ENCODE measurements at places on chromosomes 16 and 17.

- peak; percentile 17 for DNase-seq
Observed at GRCh38 chr16:14497245-14498082, 132.6 kb downstream of the PARN start.

GRCh38 chr17:35766903-35767510 is 6.3 kb downstream of the C17orf50 start:
- DNase-seq, result no peak

DNA sequence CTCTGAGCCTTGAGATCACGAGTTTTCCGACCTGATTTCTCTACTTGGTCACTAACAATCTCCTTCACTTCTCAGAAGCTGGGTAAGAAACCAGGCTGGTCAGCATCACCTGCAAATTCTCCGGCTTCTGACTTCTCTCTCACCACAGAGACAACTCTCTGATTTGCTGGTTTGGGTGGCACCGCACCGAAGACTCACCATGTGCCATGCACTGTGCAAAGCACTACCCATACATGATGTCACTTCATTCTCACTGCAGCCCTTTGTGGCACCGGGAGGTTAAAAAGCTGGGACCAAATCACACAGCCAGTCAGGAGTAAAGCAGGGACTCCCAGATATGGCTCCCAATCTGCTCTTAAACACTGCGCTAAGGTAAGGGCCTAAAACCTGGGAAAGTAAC is 647 bp downstream of the VAC14 start:
- no peak for DNase-seq

- DNase-seq, result no peak
Observed at GRCh38 chr16:57538235-57538721, 1.9 kb upstream of the CCDC102A start.

GRCh38 chr17:34902831-34903547 is 58.3 kb downstream of the CCT6B start:
- no peak for DNase-seq

DNA sequence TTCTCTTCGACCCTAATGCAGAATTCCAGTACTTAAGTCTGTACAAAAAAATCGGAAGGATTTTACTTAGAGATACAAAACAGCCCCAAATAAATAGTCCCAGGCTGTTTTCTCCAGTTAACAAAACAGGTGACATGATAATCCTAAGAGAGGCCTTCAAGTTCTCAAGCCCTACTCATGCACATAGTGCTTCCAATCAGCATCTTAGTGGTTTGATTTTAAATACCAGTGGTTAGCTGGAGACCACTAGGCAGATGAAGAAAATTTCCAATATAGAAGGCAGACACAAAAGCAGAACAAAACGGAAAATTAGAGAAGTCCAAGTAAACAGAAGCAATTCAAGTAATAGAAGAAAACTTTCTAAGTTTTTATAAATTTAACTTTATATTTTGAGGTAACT is 5.2 kb upstream of the OR4D2 start:
- no peak for DNase-seq

DNA sequence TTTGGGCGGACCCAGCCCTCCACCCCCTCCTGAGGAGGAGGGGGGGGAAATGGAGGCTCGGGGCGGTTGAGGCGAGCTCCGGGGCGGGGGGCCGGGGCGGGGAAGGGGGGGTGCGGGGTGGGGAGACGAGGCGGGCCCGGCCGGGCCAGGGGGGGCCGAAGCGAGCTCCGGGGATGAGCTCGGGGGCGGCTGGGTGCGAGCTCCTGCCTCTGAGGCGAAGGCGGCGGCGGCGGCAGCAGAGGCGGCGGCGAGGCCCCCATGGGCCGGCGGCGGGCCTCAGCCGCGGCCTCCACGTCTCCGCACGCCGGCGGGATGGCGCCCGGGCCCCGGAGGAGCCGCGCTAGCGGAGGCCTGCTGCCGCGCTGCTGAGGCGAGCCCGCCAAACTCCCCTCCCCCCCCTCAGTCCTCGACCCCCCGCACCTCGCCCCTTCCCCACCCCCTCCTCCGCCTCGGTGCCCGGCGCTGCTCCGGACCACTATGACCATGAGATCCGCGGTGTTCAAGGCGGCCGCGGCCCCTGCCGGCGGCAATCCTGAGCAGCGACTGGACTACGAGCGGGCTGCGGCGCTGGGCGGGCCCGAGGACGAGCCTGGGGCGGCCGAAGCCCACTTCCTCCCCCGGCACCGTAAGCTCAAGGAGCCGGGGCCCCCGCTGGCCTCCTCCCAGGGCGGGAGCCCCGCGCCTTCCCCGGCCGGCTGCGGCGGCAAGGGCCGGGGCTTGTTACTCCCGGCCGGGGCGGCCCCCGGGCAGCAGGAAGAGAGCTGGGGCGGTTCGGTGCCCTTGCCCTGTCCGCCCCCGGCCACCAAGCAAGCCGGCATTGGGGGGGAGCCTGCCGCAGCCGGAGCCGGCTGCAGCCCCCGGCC is 596 bp downstream of the MSL1 start:
- DNase-seq, result no peak

- no peak for DNase-seq
Observed at GRCh38 chr17:41992576-41992975, 24.7 kb downstream of the DNAJC7 start.

DNA sequence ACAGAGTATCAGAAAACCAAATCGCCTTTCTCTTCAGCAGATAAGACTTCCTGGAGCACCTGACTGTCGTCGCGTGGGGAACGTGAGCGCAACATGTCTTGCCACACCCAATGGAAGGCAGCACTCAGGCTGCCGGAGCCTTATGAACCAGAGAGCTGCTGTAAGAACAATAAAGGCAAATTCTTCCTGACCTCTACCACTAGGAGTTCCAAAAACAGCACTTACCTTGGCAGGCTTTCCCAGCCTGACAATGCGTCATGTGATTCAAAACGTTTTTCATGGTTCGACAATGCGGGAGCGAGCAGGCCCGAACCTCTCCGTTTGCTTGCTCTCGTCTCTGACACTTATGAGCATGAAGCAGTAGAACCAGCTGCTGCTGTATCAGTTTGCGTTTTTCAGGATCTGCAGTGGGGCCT is 75.8 kb upstream of the TRAP1 start:
- no peak for DNase-seq

DNA sequence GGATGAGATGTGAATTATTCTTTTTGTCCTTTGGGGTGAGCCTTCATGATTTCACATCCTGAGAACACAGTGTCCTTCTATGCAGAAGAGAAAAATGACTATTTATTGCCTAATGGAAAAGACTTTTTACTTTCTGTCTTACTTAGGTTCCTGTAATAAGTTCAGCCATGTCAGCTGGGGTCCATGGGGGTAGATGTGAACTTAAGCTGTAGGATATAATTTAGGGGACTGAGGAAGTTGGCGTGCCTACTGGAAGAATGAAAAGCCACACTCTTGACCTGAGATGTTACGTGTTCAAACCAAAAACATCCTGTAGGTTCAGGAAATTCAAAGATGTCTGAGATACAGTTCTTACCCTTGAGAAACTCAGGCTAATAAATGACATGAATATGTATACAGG is 660.5 kb downstream of the TOX3 start:
- DNase-seq, result no peak

DNA sequence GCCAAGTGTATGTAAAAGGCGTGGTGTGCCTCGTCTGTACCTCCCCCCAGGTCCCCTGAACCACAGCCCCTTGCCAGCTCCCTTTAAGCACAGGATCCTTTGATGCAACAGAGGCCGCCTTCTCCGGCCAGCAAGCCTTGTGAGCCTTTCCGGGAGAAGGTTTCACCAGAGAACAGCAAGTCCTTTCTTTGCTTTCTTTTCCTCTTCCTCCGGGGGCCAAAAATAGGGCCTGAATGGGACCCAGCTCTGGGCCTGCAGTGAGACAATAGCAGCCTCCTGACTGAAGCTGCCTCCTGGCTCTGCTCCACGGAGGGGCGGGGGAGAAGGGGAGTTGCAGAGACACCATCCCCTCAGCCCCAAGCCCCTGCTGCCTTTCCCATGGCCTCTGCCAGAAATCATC is 9.0 kb downstream of the ADGRG1 start:
- DNase-seq, result peak; percentile 40

- DNase-seq, result no peak
Observed at GRCh38 chr17:50481648-50482047, 3.0 kb downstream of the RSAD1 start.

DNA sequence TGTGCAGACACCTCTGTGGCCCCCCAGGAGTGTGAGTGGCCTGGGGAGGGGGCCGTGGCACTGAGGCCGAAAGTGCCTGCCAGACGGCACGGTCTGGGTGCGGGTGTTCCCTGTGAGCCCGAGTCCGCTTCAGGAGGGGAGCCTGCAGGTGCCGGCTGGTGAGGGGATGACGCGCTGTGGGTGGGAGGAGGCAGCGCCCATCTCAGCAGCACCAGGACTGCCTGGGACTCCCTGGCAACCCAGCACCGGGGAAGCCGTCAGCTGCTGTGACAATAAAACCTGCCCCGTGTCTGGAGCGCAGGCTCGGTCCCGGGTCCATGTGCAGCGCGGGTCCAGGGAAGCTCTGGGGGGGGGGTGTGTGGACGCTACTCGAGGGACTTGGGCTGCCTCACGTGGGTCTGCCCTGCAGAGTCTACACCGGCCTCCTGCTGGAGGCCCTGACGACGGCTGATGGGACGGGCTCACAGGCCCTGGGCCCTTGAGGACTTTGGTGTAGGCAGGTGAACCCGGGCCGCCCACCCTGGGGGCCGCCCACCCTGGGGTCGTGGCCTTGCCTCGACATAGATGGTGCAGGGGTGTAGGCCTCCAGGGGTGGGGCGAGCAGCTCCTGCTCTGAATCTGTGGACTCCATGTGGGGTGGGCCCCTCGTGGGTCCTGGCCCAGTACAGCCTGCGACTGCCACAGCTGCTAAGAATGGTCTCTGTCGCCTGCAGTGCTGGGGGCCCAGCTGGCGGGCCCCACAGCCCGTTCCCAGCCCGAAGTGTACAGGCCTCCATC is 5.9 kb upstream of the RAB40C start:
- no peak for DNase-seq

GRCh38 chr17:34259146-34259545 is 4.1 kb downstream of the CCL2 start:
- DNase-seq, result no peak

GRCh38 chr17:70206361-70207010 is 37.2 kb downstream of the KCNJ2 start:
- DNase-seq, result no peak

- DNase-seq, result no peak
Observed at GRCh38 chr16:78628461-78629045, 529.1 kb downstream of the WWOX start.

GRCh38 chr16:4140652-4141051 is 24.4 kb upstream of the ADCY9 start:
- DNase-seq, result no peak

- DNase-seq, result no peak
Observed at GRCh38 chr16:4257646-4258556, 14.9 kb downstream of the TFAP4 start.

DNA sequence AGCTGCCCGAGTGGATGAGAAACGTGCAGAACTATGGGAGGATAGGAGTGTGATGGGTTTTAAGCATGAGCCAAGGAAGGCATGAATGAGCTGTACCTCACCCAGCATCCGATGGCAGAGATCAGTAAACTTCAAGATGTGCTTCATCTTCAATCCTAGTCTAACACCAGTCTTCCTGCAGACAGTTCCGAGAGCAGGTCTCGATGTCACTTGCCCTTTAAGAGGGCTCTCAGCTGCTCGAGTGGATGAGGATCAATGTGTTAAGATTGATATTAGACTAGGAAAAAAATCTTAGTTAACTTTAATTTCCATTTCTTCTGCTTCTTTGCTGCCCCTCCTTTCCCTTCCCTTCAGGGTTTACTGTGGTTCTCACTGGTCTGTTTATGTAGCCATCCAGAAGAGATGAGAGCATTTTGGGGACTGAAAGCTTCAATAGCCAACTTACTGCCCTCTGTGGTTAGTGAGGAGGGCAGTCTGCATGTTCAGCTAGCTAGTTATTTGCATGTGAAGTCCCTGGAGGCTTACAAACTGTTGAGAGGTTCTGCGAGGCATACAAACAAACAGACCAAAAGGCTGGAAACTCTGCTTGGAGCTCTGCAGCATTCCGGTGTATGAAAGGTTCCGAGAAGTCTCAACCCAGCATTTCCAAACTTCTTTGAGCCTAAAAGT is 15.3 kb downstream of the KLHL36 start:
- DNase-seq, result no peak

DNA sequence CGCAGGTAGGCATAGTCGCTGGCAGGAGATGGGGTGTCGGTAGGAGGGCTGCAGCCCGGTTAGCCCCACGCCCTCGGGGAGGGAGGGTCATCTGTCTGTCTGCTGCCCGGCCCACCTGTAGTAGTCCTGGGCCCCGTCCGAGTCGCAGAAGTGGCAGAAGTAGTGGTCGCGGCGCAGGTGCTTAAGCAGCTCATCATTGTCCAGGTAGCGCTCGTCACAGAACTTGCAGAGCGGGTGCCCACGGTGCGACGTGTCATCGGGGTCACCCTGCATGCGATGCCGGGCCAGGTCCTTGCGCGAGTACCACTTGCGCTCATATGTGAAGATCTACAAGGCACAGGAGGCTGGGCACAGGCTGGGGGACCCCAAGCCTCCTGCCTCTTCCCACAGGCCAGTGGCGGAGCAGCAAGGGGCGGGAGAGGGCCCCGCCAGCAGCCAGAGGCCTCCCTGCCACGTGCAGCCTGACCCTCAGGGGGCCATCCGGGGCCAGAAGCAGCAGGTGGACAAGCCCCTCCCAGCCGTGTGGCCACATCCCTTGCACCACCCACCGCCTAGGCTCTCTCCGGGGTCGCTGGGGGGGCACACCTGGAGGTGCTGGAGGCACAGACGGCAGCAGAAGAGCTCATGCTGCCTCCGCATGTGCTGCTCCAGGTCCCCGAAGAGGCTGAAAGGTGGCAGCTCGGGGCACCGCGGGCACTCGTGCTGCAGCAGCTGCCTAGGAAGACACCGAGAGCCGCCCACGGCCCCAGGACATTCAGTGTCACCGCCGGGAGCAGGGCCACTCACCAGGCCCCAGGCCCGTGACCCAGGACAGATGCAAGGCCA is 7.0 kb downstream of the ZNF598 start:
- DNase-seq, result no peak

GRCh38 chr16:2357331-2357730 is 16.8 kb upstream of the ABCA3 start:
- DNase-seq, result no peak

GRCh38 chr17:39270923-39271322 is 45.2 kb upstream of the STAC2 start:
- DNase-seq, result no peak

GRCh38 chr16:85199069-85199725 is 86.9 kb upstream of the CIBAR2 start:
- DNase-seq, result no peak

DNA sequence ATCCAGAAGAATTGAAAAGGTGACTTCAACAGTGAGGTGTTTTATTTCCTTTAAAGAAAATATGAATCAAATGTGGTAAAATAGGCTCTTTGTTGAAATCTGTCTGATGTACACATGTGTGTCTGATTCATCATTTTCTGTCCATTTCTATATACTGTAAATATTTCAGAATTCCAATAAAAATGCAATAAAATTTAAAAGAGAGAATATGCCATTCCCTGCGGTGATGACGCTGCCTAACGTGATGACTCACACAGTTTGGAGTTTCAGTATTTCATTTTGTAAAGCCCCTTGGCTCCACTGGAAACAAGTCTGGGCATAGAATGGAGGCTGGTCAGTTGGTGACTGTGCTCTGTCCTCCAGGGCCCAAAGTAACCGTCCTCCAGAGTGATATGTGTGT is 482.5 kb upstream of the CDH5 start:
- DNase-seq, result no peak

- no peak for DNase-seq
Observed at GRCh38 chr17:46944931-46945330, 22.0 kb downstream of the GOSR2 start.

GRCh38 chr16:30398661-30399434 is 3.6 kb downstream of the ZNF48 start:
- DNase-seq, result no peak
